ENCODE measurements at places on chromosomes 5 and 9.

GRCh38 chr9:70688704-70689103 lies 274.2 kb upstream of the KLF9 start:
- DNase-seq: no peak

- DNase-seq: no peak
Observed at GRCh38 chr5:72612810-72613209, 105.6 kb upstream of the ZNF366 start.

DNA sequence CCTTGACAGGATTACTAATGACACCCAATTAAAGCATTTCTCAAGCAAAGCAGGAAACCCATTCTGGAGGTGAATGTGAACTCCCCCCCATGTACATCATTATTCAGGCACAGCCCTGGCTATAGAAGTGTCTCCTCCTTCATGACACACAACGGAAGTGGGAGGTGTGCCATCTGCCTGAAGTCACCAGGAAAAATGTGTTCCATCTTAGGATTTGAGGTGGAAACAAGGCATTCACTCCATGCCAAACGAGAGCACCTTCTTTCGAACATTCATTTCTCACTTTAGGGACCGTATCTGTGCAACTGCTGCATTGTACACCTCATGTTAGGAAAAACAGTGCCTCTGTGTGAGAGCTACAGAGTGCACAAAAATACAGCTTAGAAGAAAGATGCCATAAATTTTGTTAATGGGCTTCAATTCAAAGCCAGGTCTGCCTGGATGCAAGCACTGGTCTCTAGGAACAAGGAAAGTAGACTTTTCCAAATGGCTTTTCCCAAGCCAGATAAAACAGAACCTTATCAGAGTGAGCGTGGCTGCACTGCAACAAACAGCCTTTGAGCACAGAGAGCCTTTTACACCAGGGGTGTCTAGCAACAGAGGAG lies 19.4 kb downstream of the GOLM1 start:
- DNase-seq: no peak

DNA sequence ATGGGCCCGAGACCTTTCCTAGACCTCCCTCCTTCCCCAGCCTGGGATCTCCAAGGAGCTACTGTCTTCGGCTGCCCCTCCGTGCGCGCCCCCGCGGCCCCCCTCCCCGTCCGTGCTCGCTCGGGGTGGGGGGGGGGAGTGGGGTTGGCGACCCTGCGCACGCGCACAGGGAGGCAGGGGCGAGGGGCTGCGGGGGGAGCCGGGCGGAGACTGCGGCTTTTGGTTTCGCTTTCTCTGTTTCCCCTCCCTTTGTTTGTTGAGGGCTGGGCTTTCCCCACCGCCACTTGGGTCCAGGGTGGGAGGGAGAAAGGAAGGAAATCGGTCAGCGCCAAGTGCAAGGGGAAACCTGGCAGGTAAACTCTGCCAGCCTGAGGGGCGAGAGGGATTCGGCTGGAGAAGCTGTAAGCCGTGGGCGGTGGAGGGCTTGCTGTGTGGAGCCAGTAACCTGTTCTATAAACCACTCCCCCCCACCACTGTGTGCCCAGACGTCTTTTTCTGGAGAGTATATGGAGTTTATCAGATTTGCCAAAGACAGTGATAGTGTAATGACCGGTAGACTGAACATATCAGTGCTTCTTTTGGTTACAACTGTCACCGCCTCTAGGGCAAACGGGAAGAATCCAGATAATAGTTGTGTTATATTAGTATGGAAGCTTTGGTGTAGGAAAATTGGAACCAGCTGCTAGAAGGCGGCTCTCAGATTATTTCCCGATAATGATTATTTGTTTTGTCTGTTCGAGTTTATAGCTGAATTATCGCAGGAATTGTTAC lies 684 bp downstream of the DNAJA1 start:
- no peak for DNase-seq

GRCh38 chr5:136108180-136108611 lies 24.4 kb upstream of the SMAD5 start:
- DNase-seq: no peak

DNA sequence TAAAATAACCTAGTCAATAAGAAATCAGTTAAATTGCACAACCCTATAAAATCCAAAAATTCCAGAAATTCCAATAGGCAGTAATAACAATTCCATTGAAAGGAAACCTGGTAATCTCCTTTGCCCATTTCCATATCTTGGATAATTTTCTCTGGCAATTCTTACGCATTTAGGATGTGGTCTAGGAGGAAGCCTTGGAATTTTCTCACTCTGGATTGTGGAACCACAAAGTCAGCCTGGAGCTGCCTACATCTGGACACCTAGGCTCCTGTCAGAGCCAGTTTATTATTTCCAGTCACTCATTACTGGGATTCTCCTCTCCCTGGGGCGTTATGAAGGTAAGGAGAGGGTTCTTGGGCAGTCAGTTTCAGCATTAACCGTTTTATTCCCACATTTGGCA lies 40.3 kb upstream of the GNE start:
- DNase-seq: peak; percentile 69

GRCh38 chr5:79517601-79518000 lies 3.7 kb upstream of the HOMER1 start:
- no peak for DNase-seq

GRCh38 chr5:172646716-172647285 lies 5.7 kb downstream of the NEURL1B start:
- DNase-seq: no peak

GRCh38 chr5:165448753-165449152 lies 1943.3 kb downstream of the MAT2B start:
- DNase-seq: no peak

- DNase-seq: no peak
Observed at GRCh38 chr5:148660346-148660660, 6.0 kb upstream of the HTR4 start.
